ENCODE measurements at places on chromosomes 13 and 19.

- DNase-seq: no peak
These were observed 148.9 kb downstream of the GPC6 start for GRCh38 chr13:93375491-93375890.

DNA sequence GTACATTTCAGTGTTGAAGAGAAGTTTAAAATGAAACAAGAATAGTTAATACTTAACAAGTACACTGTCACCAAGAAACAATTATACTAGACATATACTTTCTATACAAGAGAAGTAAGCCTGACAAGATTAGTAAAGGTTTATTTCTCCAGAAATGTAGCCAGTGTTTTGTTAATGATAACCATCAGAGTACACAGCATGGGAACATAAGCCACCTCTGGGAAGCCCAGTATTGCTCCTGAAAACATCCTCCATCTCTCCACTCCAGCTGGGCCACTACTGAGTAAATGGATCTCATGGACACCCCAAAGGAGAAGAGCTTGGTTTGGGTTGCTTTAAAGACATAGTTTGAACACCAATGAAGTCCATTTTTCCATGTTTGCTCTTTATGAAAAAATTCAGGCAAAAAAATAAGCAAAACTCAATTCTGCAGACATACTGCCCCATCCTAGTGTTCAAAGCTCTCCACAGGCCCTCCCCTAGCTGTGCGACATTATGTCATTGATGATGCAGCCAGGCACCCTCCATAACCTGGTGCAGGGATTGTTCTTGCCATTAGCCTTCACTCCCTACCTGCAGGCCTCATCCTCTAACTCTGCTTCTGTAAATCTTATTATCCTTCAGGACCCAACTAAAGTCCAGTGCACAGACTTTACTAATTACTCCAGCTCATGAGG is 61.9 kb downstream of the LHFPL6 start:
- DNase-seq: no peak

GRCh38 chr19:4066176-4066606 is 508 bp downstream of the ZBTB7A start:
- no peak for DNase-seq

GRCh38 chr19:571566-571974 is 826 bp upstream of the BSG start:
- DNase-seq: peak; percentile 80

DNA sequence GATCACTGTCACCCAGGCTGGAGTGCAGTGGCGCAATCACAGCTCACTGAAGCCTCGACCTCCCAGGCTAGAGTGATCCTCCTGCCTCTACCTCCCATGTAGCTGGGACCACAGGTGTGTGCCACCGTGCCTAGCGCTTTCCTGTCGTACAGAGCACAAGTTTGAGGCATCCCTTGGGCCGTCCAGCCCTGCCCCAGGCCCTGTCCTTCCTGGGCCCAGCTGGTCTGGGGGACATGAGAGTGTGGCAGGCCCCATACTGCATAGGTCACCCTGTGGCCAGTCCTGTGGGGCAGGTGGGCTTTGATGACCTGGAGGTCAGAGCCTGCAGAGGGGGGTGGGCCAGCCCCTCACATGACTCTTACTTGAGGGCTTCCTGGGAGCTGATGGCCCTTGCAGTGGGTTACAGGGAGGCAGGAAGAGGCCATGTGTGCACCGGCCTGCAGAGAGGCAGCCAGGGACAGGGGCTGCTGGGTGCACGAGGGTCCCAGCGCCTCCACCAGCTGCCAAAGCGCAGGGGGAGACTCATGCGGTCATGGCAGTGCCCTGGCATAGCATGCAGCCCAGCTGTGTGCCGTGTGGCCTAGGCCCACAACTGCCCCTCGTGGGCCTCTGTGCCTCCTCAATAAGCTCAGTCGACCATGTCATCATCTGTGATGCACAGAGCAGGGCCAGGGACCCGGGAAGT is 61.4 kb downstream of the KDM4B start:
- no peak for DNase-seq

GRCh38 chr13:32430018-32430747 is 2.3 kb upstream of the N4BP2L1 start:
- DNase-seq: peak; percentile 29

GRCh38 chr13:28058866-28059613 is 41.3 kb downstream of the FLT3 start:
- DNase-seq: peak; percentile 73

GRCh38 chr13:27495551-27495950 is 45.2 kb upstream of the MTIF3 start:
- no peak for DNase-seq

GRCh38 chr19:340620-341385 is 3.8 kb downstream of the MIER2 start:
- DNase-seq: no peak

Data from HL-60 (cell line).